ENCODE measurements at places on chromosomes 13 and 19. TPM values are rescaled to one million over a fixed set of nuclear protein-coding genes. Genes with fewer than 3 reads are reported as not detected.

Gene ZNF433
- total RNA-seq, result 3.7 TPM

Gene JAK3
- total RNA-seq, result 10.8 TPM

DNA sequence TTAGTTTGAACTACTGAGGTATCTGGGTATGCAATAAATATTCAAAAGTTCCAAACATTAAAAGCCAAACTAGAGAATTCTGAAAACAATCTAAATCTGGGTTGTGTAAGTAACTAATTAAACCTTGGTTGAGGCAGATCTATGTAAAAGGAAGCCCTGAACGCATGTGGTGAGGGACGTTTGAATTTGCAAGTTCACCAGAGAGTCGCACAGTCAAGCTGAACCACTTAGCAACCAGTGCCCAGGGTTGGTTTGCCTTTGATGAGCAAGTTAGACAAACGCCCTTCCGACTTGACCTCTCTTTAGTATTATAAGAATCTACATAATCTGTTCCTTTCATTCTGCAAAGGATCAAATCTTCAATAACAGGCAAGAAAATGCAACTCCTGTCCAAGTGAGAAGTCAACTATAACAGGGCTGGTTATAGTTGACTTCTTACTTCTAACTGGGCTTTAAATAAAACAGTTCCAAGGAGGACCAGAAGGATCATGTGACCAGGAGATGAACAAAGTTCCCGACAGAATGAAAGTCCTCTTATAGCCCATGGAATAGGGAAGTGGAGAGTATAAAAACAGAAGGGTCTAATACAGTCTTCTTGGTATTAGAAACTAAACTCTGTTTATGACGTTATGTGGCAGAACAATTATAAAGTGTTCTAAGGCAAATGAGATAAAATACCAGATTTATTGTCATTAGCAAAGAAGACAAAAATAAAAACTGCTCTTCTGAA lies 40.6 kb downstream of the PHF11 start:
- no peak for DNase-seq

DNA sequence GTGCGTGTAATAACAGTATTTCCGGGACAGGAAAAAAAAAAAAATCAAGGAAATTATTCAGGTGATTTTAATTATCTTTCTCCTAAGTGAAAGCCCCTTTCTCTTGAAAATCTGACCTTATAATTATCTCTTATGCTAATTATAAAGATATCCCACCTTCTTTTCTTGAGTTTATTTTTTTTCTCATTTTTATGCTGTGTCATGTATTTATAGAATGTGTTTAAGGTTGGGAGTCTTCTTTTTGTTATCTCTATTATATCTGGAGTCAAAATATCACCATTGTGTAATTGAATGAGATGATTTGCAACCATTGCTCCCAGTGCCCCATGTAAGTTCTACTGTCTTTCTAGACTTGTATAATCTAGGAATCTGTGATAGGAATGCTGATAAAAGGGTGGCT lies 3.0 kb downstream of the TMEM255B start:
- no peak for DNase-seq

GRCh38 chr19:4233282-4233853 lies 4.0 kb downstream of the EBI3 start:
- no peak for DNase-seq

GRCh38 chr13:109785141-109785891 lies 1.1 kb downstream of the IRS2 start:
- DNase-seq, result no peak

- DNase-seq, result no peak
Measured at GRCh38 chr19:51803519-51803918, 8.6 kb downstream of the FPR3 start.

DNA sequence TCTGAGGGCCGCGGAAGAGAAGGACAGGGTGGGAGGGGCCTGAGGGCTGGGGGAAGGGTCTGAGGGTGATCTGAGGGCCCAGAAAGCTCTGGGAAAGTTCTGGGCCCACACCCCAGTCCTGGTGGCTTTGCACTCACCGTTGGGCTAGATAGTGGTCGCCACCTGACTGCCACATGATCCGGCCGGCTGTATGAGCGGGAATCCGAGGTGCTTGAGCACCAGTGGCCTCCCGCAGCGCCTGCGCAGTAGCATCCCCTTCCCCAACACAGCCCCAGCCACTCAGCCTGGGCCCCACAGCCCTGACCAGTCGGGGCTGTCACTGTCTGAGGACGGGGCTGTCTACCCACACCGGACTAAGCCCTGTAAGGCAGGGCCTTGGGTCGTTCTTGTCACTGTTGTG lies 15.0 kb downstream of the PRODH2 start:
- no peak for DNase-seq

GRCh38 chr13:98947925-98948324 lies 29.9 kb downstream of the DOCK9 start:
- no peak for DNase-seq

- no peak for DNase-seq
Measured at GRCh38 chr13:83907196-83907989, 25.1 kb upstream of the SLITRK1 start.

GRCh38 chr13:109644069-109644750 lies 142.2 kb downstream of the IRS2 start:
- DNase-seq, result no peak

GRCh38 chr19:29753190-29753933 lies 38.3 kb upstream of the C19orf12 start:
- no peak for DNase-seq

DNA sequence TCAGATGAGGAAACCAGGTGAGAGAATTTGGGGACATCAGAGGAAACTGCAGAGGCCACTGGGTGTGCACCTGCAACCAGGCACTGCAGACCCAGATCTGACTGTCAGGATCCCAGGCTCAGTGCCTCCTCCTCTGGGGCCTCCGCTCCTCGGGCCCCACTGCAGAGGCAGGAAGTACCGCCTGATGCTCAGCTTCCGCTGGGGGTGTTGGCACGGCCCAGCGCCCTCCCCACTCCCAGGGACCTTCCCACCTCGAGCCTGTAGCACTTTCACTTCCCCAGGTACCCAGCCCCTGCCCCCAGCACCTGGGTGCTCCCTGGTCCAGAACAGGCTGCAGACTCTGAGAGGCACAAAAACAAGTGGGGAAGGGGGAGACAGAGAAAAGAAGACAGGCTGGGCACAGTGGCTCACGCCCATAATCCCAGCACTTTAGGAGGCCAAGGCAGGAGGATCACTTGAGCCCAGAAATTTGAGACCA lies 1.4 kb upstream of the CD37 start:
- DNase-seq, result no peak

- no peak for DNase-seq
Measured at GRCh38 chr13:87837946-87838345, 166.8 kb downstream of the SLITRK5 start.

- no peak for DNase-seq
Measured at GRCh38 chr19:11108746-11109145, 19.5 kb downstream of the LDLR start.

DNA sequence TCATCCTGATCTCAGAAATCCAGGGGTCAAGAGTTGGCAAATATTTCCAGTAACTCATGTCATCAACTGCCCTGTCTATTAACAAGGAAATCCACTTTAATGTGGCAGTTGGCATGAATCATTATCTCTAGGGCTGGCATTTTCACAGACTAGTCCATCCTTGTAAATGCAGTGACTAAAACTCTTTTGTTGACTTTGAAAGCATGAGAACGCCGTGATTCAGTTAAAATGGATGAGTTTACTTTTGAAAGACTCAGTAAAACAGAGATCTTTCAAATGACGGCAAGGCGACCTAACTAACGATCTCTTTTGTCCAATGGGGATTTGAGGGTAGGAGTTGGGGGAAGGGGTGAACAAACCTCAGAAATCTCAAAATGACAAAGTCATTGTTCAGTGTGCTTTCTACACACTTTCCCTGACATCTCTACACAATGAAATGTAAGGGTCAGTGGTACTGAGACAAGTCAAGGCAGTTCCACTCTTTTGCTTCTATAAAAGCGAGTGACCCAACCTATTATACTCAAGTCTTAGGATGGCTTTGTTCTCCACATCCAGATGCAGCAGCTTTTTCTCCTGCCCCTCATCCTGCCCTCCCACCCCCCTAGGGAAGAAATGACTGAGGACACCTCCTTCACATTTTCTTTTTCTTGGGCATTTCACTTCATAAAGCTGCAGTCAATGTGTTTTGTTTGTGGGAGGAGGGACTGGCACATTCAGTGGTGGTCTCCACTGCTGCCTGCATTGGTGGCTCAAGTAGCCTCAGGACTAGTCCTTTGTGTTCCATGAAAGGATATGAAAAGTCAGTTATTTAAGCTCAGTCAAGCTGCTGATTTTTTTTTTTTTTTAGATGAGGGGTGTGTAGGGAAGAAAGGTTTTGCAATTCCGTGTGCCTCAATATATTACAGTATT lies 200.5 kb downstream of the ABCC4 start:
- DNase-seq, result no peak
